ENCODE measurements at places on chromosomes 3 and 15.

- DNase-seq, result no peak
Observed at GRCh38 chr3:159200176-159200575, 398.3 kb downstream of the MFSD1 start.

- DNase-seq, result peak; percentile 64
Observed at GRCh38 chr3:113035387-113035982, 44.7 kb downstream of the GTPBP8 start.

GRCh38 chr3:119594066-119594465, 3.6 kb upstream of the PLA1A start:
- no peak for DNase-seq

- DNase-seq, result no peak
Observed at GRCh38 chr3:115784739-115785536, 161.6 kb downstream of the GAP43 start.

DNA sequence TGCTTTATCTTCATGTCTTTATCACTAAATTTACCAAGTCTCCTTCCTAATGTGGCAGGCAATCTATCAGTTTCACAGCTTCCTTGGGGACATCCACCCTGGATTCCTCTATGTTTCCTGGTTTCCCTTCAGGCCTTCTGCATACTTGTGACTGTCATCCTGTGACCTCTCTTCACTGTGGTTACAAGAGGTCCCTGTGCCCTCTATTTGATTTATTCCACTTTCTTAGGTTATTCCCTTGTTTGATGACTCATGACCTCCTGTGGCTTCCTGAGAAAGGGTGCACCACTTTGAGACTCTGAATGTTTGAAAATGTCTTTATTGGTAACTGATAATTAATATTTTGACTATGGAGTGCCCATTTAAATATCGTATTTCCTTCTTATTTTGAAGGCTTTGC, 60.5 kb upstream of the KY start:
- no peak for DNase-seq

DNA sequence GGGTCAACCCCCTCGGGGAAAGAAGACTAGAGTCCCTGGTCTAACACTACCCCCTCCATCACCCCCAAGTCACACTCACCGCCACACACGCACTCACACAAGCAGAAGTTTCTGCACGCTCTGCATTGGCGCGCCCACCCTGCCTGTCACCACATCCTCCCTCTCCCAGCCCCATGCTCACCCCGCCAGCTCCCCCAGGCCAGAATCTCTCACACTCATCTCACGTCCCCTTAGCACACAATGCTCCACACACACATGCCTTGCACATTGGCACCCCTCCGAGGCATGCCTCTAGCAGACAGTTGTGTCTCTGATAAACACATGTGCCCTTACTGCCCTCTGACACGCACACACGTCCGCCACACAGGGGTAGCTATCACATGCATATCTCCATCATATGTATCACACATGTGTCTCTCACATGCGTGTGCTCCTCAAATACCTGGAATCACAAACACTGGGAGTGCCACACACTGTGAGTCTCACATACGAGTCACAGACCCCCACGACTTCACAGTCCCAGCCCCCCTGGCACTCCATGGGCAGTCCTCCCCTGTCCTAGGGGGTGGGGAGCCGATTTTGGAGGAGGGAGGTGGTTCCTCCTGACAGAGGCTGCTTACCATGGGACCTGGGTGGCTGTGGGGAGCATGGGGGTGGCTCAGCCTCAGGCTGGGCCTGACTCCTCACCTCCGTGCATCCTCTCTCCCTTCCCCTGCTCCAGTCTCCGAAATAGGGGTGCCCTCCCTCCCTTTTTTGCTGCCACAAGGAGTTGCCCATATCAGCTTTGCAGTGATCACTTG, 898 bp downstream of the FBLN2 start:
- no peak for DNase-seq

DNA sequence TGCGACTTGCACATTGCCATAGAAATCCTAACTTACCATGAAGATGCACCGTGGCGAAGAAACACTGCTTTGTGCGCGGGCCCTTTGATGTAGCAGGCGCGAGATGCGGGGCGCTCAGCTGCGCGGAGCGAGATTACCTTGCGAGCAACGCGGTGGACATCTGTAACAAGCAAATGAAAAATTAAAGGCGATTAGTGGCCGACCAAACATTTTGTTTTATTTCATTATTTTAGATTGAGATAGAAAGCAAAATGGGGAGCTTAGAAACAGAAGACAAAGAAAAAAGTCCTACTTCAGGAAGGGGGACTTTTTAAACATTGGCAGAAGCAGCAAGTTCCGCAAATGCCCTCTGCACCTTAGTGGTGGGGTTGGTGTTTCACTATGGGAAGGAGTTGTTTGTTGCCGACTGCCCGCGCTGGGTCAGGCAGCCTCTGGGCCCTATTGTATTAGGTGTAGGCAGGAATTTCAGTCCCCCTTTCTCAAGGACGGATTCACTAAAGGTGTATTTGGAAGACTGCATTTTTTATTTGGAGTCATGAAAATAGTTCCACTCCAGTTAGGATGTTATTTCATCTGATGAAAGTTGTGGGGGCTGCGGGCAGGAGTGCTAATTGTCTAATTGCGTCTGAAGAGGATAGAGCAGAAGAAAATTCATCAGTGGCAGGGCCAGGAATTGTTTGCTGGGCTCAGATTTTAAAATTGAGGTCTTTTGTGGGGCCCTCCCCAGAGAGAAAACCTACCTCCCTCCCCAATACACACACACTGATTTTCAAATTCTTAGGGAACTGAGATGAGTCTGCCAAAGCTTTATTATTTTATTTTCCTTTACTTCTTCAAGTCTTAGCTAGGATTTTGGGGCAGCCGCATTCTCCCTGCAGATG, 17.4 kb downstream of the ZIC4 start:
- no peak for DNase-seq

DNA sequence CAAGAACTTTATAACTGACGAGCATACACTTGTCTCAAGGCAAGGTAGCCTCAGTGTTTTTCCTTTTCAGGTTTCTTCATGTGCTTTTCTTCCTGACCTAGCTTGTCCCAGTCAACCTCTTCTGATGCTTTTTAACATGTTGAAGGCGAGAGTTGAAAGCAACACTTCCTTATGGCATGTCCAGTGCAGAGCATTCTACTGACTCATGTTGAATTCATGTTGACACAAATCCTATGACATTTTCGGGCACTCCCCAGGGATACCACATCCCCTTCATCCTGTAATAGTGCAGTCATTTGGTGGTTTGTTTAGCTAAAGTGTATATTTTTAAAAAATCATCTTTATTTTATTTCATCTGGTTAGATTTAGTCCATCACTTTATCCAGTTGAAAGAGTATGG, 75.9 kb upstream of the CBLB start:
- no peak for DNase-seq

DNA sequence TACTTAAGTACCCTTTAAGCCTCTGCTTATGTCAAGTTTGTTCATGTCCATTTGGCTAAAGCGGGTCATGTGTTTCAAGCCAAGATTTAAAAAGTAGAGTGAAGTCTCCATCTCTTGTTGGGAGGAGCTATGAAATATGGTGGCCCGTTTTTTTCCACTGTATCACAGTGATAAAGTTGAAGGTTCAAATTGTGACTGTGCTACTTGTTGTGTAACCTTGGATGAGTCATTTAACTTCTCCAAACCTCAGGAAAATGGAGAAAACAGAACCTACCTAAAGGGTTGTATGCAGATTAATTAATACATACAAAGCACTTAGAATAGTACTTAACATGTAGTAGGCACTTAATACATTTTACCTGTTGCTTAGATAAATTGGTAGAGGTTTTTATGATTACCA, 43.4 kb downstream of the SNAPC5 start:
- DNase-seq, result no peak

- DNase-seq, result no peak
Observed at GRCh38 chr3:197104738-197105137, 75.1 kb upstream of the MELTF start.

DNA sequence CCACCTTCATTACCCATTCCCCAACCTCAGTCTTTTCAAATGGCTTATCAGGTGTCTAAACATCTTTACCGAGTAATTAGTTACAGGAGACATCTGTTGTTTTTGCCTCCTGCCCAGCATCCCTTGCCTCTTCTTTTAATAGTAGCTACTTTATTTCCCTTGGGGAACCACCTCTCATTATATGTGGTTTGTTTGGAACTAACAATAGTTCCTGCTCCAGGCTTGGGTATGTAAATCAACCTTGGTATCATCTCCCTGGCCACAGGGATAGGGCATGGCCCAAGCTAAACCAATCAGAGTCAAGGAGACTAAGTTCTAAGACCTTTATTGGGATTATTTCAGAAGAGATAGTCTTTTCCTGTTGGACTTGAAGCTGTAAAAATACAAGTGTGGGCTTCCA, 76.6 kb downstream of the ETV5 start:
- no peak for DNase-seq

GRCh38 chr15:29392358-29392757, 122.7 kb upstream of the NSMCE3 start:
- DNase-seq, result no peak

DNA sequence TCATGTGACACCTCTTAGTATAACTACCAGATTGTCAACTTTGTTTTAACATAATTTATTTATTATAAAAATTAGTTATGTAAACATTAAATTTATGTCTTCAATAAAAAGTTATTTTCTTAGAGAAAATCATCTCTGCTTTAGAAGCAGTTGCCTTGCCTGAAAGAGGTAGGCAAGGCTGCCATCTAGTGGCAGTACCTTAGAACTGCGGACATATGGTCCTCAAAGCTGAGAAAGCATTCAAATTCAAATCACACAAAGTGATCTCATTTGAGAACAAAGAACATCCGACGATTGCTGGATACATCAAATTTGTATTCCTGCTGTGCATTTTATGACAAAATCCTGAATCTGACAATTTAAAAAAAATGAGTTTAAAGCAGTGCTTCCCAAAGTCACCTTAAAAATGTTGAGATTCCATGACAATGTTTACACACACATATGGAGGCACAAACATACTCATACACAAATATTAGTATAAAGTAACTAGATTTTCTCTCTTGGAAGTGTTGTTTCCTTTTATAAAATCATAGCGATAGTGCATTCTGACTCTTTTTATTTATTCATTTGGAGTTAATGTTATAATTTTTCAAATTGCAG, 617.4 kb downstream of the CADM2 start:
- DNase-seq, result peak; percentile 70

DNA sequence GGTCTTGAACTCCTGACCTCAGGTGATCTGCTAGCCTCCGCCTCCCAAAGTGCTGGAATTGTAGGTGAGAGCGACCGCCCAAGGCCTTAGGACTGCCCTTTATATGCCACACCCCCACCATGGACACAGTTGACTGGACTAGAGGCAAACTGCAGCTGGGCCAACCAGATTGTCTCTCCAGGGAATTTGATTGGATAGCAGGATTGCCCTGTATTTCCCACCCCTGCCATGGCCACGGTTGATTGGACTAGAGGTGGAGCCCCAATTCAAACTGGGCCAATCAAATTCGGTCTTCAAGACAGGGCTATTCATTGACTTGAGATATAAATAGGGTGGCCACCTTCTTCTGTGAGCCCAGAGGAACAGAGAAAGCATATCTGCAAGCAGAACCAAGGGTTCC, 6.9 kb upstream of the CLPX start:
- DNase-seq, result no peak

DNA sequence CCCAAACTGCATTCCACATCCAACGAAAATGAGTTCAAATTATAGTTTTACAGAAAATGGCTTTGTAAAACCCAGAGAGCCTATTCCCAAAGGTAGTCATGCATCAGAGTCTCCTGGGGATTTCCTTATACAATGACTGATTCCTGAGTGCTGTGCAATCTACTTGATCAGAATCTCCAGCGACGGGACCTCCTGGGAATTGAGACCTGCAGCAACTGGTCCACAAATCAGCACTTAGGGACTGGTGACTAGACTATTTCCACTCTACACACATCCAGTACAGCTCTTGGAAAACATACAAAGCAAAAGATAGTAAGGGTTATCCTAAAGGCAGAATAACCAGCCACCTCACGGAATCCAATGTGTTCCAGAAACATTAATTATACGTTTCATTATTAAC, 871.0 kb upstream of the CFAP20DC start:
- no peak for DNase-seq

GRCh38 chr15:21270474-21270873, 169.8 kb downstream of the POTEB3 start:
- DNase-seq, result no peak

GRCh38 chr15:49041426-49041825, 4.8 kb downstream of the SECISBP2L start:
- no peak for DNase-seq

GRCh38 chr3:55458181-55458790, 28.8 kb downstream of the WNT5A start:
- DNase-seq, result no peak

DNA sequence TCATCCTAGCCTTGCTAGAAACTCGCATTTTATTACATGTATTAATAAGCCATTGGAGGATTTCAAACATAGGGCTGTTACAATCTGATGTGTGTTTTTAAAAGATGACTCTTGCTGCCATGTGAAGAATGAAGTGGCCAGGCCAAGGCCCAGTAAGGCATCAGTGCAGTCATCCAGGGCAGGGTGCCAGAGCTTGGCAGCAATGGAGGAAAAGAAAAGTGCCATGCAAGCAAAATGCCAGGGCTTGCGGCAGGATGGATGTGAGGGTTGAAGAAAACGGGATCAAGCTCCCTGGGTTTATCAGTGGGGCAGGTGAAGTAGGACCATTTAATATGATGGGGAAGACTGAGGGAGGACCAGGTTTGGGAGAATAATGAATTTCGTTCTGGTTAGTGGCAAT, 183.6 kb downstream of the MINAR1 start:
- DNase-seq, result no peak

- no peak for DNase-seq
Observed at GRCh38 chr3:127220497-127220896, 27.6 kb downstream of the PRR23E start.

DNA sequence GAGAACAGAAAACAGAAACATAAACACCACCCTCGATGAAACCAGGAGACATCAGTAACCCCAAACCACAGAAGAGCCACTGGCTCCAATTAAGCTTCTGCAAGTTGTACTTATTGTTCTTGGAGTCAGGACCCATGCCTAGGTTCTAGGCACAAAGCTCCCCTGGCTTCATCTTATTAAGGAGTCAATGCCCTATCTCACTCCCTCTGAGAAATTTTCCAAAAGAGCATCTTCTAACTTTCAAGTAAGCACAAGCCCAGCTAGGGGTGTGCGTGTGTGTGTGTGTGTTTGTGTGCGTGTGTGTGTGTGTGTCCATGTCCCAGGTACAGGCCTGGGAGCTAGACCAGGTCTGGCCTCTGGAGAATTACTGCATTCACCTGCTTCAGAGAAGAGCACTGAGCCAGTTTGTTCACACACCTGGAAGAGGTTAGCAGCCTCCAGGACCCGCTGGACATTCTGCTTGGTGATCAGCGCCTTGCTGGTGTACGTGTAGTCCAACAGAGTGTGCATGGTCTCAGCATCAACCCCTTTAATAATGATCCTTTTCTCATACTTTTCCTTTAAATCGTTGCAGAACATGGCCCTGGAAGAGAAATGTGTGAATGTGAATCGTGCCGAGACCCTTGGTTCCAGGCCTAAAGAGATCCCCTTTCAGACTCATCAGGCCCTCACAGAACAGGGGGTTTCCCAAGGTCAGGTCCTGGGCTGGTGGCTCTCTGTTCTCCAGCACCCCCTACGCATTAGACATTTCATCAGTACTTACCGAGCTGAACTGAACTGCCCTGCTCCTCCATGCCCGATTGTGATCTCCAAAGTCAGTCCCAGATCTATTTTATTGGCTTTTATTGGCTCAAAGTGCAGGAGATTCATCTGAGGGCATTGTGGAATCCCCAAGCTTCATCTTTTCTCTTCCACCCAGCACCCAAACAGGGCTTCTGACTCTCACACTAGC, 27.8 kb downstream of the KLHL6 start:
- DNase-seq, result no peak
